Immature natural killer cell (primary cell): ENCODE measurements at places on chromosomes 3 and 15.

GRCh38 chr3:11624161-11624560 lies 19.6 kb downstream of the VGLL4 start:
- peak overlapping the region; percentile 51 for H3K4me3 ChIP-seq
- peaks cover 94% of the 10 kb centered on the region for H3K4me1 ChIP-seq
- DNase-seq: peak; percentile 17
- peak overlapping the region; percentile 56 for H3K27ac ChIP-seq

GRCh38 chr15:52078876-52079700 lies 33.5 kb downstream of the BCL2L10 start:
- DNase-seq: peak; percentile 62
- peaks cover 14% of the 10 kb centered on the region for H3K27me3 ChIP-seq
- no peak overlapping the region for H3K4me3 ChIP-seq
- H3K27ac ChIP-seq: no peak overlapping the region
- H3K36me3 ChIP-seq: no peaks in the 10 kb centered on the region
- peaks cover 19% of the 10 kb centered on the region for H3K4me1 ChIP-seq

GRCh38 chr3:11282250-11283138 lies 10.3 kb downstream of the ATG7 start:
- H3K36me3 ChIP-seq: peaks cover 11% of the 10 kb centered on the region
- H3K27me3 ChIP-seq: no peaks in the 10 kb centered on the region
- H3K4me3 ChIP-seq: no peak overlapping the region
- DNase-seq: no peak
- peaks cover 16% of the 10 kb centered on the region for H3K4me1 ChIP-seq
- H3K27ac ChIP-seq: no peak overlapping the region

- H3K4me1 ChIP-seq: no peaks in the 10 kb centered on the region
- no peak overlapping the region for H3K27ac ChIP-seq
- DNase-seq: no peak
- H3K4me3 ChIP-seq: no peak overlapping the region
- peaks cover 2% of the 10 kb centered on the region for H3K27me3 ChIP-seq
- H3K36me3 ChIP-seq: no peaks in the 10 kb centered on the region
These were observed 6.7 kb upstream of the DGKG start for GRCh38 chr3:186368717-186369116.

DNA sequence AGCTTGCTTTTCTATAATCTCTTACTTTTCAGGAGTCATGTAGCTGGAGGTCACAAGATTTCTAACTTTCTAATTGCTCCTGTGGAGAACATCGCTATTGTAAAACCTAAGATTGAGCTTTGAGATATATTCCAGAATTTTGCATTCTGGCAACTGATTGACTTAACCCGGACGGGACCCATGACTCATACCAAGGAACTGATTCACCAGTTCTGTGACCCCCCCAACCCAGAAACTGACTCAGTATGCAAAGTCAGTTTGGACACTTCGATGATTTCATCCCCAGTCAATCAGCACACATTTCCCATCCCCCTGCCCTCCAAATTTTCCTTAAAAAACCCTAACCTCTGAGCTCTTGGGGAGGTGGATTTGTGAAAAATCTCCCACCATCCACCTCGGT lies 396.5 kb upstream of the GBE1 start:
- H3K4me3 ChIP-seq: no peak overlapping the region
- no peak overlapping the region for H3K27ac ChIP-seq
- peaks cover 4% of the 10 kb centered on the region for H3K36me3 ChIP-seq
- no peak for DNase-seq
- H3K27me3 ChIP-seq: peaks cover 2% of the 10 kb centered on the region
- H3K4me1 ChIP-seq: no peaks in the 10 kb centered on the region

GRCh38 chr3:140585828-140586227 lies 92.0 kb upstream of the TRIM42 start:
- no peak for DNase-seq
- no peak overlapping the region for H3K27ac ChIP-seq
- no peaks in the 10 kb centered on the region for H3K27me3 ChIP-seq

GRCh38 chr15:65512807-65513416 lies 4.6 kb downstream of the DPP8 start:
- H3K27ac ChIP-seq: peak overlapping the region; percentile 99
- H3K36me3 ChIP-seq: peaks cover 10% of the 10 kb centered on the region
- H3K4me1 ChIP-seq: peaks cover 64% of the 10 kb centered on the region
- peak overlapping the region; percentile 81 for H3K4me3 ChIP-seq

GRCh38 chr3:69012800-69013252 lies 658 bp downstream of the EOGT start:
- no peaks in the 10 kb centered on the region for H3K36me3 ChIP-seq
- H3K4me3 ChIP-seq: peak overlapping the region; percentile 91
- peaks cover 25% of the 10 kb centered on the region for H3K4me1 ChIP-seq
- peak; percentile 31 for DNase-seq

DNA sequence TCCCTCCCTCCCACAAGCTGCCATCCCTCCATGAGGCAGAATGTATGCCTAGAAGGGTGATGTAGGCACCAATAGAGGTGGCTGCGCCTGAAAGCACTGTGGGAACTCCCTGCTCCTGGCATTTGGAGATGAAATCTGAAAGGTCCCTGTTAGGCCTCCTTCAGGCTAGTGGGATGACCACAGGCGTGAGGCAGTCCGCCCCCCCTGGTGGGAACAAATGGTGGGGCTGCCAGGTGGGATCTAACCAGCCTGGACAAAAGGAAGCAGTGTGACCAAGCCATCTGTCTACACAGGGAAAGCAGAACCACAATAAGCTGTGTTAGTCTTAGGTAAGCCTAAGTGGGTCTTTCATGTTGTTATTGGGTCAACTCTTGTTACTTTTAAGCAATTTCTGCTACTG lies 25.3 kb downstream of the IL5RA start:
- DNase-seq: no peak
- H3K27ac ChIP-seq: no peak overlapping the region
- no peaks in the 10 kb centered on the region for H3K4me1 ChIP-seq
- H3K4me3 ChIP-seq: no peak overlapping the region
- H3K27me3 ChIP-seq: peaks cover 2% of the 10 kb centered on the region

- H3K4me1 ChIP-seq: no peaks in the 10 kb centered on the region
- no peaks in the 10 kb centered on the region for H3K27me3 ChIP-seq
- H3K36me3 ChIP-seq: no peaks in the 10 kb centered on the region
These were observed 50.0 kb downstream of the MEIS2 start for GRCh38 chr15:37050345-37050744.

DNA sequence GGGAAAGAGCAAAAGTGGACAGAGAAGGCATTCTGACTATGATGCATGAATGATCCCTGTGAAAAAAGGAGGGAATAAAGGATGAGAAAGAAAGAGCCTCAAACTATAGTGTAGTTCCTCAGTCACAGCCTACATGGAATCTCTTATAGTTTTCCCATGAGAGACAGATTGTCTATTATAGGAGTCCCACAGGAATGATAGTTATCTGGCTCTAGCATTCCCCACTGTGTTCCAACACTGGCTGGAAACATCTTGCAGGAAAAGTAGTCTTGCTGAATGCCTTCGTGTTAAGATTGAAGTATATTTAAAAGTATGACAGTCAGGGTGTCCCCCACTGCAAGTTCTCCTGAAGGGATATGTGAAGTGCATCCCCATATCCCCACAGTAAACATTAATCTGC lies 641.5 kb upstream of the NECTIN3 start:
- no peaks in the 10 kb centered on the region for H3K36me3 ChIP-seq
- no peaks in the 10 kb centered on the region for H3K27me3 ChIP-seq
- no peak overlapping the region for H3K4me3 ChIP-seq
- no peaks in the 10 kb centered on the region for H3K4me1 ChIP-seq
- DNase-seq: no peak

DNA sequence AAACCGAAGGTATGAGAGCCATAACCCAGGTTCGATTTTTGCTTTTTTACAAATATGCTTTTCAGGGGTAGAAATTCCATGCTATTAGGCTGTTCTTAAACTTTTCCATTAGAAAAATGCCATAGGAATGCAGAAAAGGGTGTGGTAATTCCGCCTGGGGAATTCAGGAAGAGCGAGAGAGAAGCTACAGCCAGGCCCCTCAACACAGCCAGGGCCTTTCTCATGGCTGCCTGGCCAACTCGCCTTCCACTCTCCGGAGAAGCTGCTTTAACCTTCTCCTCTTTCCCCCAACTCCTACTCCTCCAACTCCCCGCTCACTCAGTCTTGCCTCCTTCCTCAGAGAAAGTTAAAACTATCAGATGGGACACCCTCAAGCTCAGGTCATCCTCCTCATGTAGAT lies 9.1 kb upstream of the TICRR start:
- no peak for DNase-seq
- no peaks in the 10 kb centered on the region for H3K36me3 ChIP-seq
- H3K27ac ChIP-seq: no peak overlapping the region
- H3K4me3 ChIP-seq: no peak overlapping the region
- H3K27me3 ChIP-seq: peaks cover 5% of the 10 kb centered on the region
- H3K4me1 ChIP-seq: no peaks in the 10 kb centered on the region

DNA sequence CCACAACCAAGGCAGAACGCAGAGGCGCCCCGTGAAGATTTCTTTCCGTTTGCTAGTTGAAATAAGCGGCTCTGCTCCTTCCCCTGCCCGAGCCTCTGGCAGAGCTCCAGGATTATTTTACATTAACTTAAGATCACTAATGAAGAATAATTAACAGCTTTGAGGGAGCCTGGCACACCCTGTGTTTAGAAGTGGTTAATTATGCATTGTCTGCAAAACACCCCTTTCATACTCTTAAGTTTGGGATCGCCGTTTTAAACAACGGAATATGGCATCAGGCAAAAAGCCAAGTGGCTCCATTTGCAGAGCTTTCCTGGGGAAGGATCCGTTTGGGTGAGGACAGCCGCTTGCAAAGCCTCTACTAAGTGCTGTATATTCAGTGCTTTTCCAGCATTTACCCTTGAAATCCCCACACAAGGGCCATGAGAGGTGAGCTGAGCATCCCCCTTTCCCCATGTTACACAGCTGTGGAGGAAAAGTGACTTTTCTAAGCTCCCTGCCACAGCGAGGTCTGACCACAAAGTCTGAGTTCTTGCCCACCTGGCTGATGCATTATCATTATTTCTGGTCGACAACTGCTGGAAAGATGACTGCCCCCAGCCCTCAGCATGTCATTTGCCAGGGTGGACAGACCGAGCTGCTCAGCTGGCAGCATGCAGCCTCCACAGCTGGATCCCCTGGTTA lies 33.9 kb downstream of the IQSEC1 start:
- H3K27me3 ChIP-seq: peaks cover 9% of the 10 kb centered on the region
- peaks cover 4% of the 10 kb centered on the region for H3K36me3 ChIP-seq
- no peak overlapping the region for H3K4me3 ChIP-seq
- DNase-seq: no peak

- H3K4me3 ChIP-seq: peak overlapping the region; percentile 41
- peaks cover 11% of the 10 kb centered on the region for H3K27me3 ChIP-seq
- no peaks in the 10 kb centered on the region for H3K36me3 ChIP-seq
- DNase-seq: no peak
- no peak overlapping the region for H3K27ac ChIP-seq
These were observed 660 bp upstream of the BCL2L10 start for GRCh38 chr15:52113235-52113634.

DNA sequence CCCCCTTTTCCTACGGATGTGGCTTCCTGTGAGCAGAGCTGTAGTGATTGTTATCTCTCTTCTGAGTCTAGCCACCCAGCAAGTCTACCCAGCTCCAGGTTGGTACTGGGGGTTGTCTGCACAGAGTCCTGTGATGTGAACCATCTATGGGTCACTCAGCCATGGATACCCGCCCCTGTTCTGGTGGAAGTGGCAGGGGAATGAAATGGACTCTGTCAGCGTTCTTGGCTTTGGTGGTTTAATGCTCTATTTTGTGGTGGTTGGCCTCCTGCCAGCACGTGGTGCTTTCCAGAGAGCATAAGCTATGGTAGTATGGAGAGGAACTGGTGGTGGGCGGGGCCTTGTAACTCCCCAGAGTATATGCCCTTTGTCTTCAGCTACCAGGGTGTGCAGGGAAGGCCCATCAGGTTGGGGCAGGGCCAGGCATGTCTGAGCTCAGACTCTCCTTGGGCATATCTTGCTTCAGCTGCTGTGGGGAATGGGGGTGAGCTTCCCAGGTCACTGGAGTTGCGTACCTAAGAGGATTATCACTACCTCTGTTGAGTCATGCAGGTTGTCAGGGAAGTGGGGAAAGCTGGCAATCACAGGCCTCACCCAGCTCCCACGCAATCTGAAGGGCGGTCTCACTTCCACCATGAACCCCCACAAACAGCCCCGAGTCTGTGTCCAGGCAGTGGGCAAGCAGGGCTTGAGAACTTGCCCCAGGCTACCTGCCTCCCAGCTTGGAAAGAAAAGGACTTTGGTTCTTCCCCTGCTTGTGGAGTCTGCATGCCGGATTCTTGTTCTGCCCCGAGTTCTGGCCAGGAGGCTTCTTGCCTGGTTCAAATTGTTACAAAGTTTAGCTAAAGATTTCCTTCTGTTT lies 9.0 kb upstream of the ADGRG7 start:
- no peak overlapping the region for H3K27ac ChIP-seq
- peaks cover 9% of the 10 kb centered on the region for H3K27me3 ChIP-seq
- no peaks in the 10 kb centered on the region for H3K36me3 ChIP-seq
- no peak overlapping the region for H3K4me3 ChIP-seq
- peaks cover 12% of the 10 kb centered on the region for H3K4me1 ChIP-seq

- H3K27ac ChIP-seq: peak overlapping the region; percentile 87
- H3K27me3 ChIP-seq: no peaks in the 10 kb centered on the region
- DNase-seq: no peak
- H3K4me1 ChIP-seq: peaks cover 74% of the 10 kb centered on the region
These were observed 1.2 kb downstream of the PSTPIP1 start for GRCh38 chr15:76996076-76996525.

DNA sequence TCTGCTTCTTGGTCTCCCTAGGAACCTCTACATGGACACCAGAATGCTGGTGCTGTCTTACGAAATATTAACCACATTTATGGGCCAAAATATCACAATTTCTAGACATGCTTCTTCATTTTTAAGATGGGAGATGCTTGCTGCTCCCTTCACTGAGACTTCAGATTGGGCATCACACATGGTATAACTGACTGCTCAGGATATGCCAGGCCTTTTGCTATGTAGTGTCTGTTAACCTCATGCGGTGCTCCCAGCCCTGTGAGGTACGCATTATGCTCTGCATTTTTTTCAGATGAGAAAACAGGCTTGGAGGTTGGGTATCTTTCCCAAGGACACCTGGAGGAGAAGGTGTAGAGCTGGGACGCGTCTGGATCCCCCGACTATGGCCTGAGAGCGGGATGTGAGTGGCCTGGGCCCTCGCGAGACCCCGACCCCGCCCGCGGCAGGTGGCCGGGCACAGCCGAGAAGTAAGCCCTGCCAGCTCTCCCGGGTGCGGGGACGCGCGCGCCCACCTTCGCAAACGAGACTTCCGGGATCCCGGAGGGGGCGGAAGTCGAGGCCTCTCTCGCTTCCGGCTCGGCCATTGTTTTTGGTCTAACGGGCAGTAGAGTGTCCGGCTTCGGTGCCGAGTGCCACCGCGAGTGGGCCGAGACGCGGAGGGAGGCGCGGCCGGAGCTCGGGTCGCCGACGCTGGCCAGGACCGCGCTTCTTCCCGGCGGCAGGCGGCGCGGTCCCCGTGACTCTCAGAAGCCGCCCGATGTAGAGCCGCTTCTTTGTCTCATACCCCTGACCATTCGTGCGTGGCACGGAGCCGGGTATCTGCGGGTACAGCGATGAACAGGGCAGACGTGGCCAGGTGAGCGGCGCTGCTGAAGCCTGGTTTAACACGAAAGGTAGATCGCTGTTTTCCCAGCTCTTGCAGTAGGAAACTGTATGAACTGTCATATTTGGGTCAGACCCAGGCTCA lies at the start of gene ZKSCAN7:
Gene ZKSCAN7, plus strand, starts transcription at position 568 of the 967 bp plus-strand sequence. CDS start 1,855 bp downstream, outside the sequence.
- peak; percentile 55 for DNase-seq
- peaks cover 3% of the 10 kb centered on the region for H3K27me3 ChIP-seq
- peak within 1 kb of the TSS; percentile 93 for H3K4me3 ChIP-seq

- H3K27ac ChIP-seq: no peak overlapping the region
- H3K4me1 ChIP-seq: no peaks in the 10 kb centered on the region
- DNase-seq: no peak
- no peak overlapping the region for H3K4me3 ChIP-seq
- no peaks in the 10 kb centered on the region for H3K27me3 ChIP-seq
These were observed 54.6 kb upstream of the SEC13 start for GRCh38 chr3:10375296-10376053.
